PC-9 (cell line): ENCODE measurements at places on chromosomes 1 and 21.
A peak's percentile ranks its signal among the peaks of the same experiment; 100 is the strongest.

DNA sequence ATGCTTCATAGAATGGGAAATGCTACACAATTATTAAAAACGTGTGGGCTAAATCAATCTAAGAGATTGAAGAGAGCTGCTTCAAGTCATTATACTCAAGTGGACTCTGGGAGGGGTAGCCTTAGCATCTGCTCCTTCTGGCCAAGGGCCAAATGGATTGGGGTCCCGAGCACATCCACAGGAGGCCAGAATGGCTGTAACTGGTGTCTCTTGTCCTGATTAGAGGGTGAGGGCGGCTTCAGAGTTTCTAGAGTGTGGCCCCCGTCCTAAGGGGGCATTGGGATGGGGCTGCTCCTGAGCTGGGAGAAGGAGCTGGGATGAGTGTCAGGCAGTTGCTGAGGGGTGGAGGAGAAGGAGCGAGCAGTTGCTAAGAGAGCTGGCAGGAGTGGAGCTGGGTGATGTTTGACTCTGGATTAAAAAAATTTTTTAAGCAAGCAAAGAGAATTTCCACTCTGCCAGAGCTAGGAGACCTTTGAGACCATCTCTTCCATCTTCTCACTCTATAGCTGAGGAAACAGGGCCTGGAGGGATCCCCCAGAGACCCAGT lies 71.3 kb upstream of the TLR5 start:
- no peaks in the 10 kb centered on the region for H3K36me3 ChIP-seq
- no peak overlapping the region for H3K4me3 ChIP-seq

DNA sequence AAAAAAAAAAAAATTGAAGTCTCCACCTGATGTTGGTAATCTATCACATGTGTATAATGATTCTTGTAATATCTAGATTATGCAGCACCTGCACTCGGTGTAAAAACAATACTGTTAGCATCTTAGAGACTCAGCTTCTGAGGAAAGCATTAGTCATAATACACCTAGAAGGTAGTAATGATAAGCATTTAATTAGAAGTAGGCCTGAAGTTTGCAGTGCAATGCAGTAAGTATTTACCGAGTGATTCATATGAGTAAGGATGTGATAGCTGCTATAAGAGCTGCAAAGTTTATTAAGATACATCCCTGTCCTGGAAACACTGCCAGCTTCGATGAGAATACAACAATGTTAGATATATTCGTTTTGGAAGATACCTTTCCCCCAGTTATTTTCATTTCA lies 196.4 kb downstream of the GREM2 start:
- no peak overlapping the region for H3K27ac ChIP-seq
- no peak for DNase-seq
- peaks cover 11% of the 10 kb centered on the region; the same call in 1 of the 2 replicates for H3K27me3 ChIP-seq
- H3K36me3 ChIP-seq, result no peaks in the 10 kb centered on the region

DNA sequence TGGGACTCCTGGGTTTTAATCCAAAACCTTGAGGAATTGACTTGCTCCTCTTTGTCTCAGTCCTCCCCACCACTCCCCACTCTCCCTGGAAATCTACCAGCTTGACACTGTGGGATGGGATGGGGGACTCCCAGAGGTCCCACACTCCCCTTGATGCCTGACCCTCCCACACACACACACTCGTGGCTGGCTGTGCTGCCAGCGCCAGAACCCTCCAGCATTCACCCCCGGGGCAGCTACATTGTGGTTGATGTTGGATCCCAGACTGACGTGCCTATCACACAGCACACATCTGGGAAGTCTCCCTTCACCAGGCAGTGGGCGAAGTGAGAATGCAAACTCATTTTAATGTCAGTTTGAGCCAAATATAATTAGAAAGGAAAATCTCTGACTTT lies 10.0 kb downstream of the KIRREL1 start:
- no peak overlapping the region for H3K27ac ChIP-seq
- DNase-seq, result no peak

GRCh38 chr1:207328908-207329440 lies 7.5 kb downstream of the CD55 start:
- H3K36me3 ChIP-seq, result peaks cover 76% of the 10 kb centered on the region
- H3K4me3 ChIP-seq, result no peak overlapping the region
- DNase-seq, result no peak

DNA sequence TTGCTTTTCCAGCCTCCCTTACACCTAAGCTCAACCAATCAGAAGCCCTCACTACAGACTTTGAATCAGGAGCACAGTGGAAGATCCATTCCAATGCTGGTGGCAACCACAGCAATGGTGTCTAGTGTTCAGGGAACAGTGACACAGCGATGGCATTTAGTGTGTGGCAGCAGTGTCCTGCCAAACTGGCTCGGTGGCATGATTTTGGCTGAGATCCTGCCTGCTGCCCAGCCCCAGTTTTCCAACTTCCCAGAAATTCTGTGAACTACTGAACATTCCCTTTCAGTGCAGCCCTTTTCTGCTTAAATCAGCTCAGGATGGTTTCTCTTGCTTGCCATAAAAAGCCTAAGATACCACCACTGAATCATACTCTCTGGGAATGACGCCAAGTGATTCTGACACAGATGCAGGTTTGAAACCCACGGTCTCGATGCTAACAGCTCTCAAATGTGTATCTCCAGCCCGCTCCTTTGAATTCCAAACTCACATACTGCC lies 8.8 kb downstream of the ASAP3 start:
- H3K36me3 ChIP-seq, result no peaks in the 10 kb centered on the region
- H3K4me3 ChIP-seq, result no peak overlapping the region
- H3K27me3 ChIP-seq, result no peaks in the 10 kb centered on the region
- peak; percentile 58 for DNase-seq
- H3K27ac ChIP-seq, result peak overlapping the region; percentile 29

DNA sequence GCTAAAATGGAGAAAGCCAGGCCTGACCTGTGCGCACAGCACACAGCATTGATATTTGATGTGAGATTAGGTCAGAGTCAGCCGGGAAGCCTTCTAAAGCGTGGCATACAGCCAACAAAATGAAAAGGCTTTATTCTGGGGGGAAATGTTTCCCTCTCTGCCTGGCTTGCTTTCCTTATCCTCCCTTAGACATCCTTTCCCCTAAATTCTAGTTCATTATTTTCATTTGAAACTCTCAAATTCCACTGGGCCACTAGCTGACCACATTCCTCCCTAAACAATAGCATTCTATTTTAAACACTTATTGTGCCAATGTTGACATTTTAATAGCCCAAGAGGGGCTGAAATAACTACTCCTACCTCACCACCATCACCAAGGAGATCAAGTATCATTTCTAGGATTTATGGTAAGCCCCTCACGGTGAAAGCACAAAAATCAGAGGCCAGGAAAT lies 49.4 kb downstream of the LEPR start:
- no peaks in the 10 kb centered on the region for H3K36me3 ChIP-seq
- no peak overlapping the region for H3K27ac ChIP-seq
- no peak for DNase-seq
- no peak overlapping the region for H3K4me3 ChIP-seq

- H3K4me1 ChIP-seq, result peaks cover 24% of the 10 kb centered on the region
- no peaks in the 10 kb centered on the region for H3K27me3 ChIP-seq
- H3K4me3 ChIP-seq, result no peak overlapping the region
- H3K27ac ChIP-seq, result no peak overlapping the region
- DNase-seq, result no peak
- no peaks in the 10 kb centered on the region for H3K36me3 ChIP-seq
Measured at GRCh38 chr1:58768971-58769808, 14.7 kb downstream of the JUN start.

DNA sequence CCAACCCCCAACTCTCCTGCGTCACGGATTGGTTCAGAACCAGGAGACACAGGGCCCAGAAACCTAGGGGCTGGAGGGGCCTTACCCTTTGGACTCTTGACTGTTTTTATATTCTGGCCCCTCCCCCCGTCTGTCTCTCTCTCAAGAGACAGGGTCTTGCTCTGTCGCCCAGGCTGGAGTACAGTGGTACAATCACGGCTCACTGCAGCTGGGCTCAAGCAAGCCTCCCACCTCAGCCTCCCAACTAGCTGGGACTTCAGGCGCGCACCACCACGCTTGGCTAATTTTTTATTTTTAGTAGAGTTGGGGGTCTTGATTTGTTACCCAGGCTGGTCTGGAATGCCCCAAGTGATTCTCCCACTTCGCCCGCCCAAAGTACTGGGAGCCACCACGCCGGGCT lies 52.5 kb downstream of the PRKCZ start:
- H3K27ac ChIP-seq, result no peak overlapping the region
- no peaks in the 10 kb centered on the region for H3K27me3 ChIP-seq
- DNase-seq, result no peak
- H3K4me3 ChIP-seq, result no peak overlapping the region
- no peaks in the 10 kb centered on the region for H3K36me3 ChIP-seq

- no peaks in the 10 kb centered on the region for H3K27me3 ChIP-seq
- H3K4me3 ChIP-seq, result no peak overlapping the region
- H3K36me3 ChIP-seq, result no peaks in the 10 kb centered on the region
Measured at GRCh38 chr1:107563441-107563840, 401.5 kb downstream of the VAV3 start.

GRCh38 chr1:1136547-1137230 lies 20.8 kb upstream of the C1orf159 start:
- H3K27ac ChIP-seq, result no peak overlapping the region
- DNase-seq, result peak; percentile 40
- peak overlapping the region; percentile 55; the same call in 1 of the 2 replicates for H3K4me3 ChIP-seq
- peaks cover 33% of the 10 kb centered on the region for H3K4me1 ChIP-seq
